Fibroblast of skin of back (primary cell): ENCODE measurements at places on chromosomes 16 and 17.

GRCh38 chr17:77948690-77949114 lies 9.8 kb upstream of the TNRC6C start:
- DNase-seq, result peak; percentile 64

GRCh38 chr16:81939164-81940056 lies 71.9 kb downstream of the SDR42E1 start:
- DNase-seq, result no peak

DNA sequence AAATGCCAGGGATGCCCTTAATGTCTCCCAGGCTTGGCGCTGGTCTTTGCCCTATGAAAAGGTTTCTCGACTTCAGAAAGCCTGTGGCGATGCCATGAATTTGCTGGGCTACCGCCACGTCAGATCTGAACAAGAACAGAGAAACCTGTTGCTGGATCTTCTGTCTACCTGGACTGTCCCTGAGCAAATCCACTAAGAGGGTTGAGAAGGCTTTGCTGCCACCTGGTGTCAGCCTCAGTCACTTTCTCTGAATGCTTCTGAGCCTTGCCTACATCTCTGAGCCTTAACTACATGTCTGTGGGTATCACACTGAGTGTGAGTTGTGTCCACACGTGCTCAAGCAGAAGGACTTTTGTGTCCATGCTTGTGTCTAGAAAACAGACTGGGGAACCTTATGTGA lies 11.4 kb downstream of the CHST4 start:
- peak; percentile 16 for DNase-seq

DNA sequence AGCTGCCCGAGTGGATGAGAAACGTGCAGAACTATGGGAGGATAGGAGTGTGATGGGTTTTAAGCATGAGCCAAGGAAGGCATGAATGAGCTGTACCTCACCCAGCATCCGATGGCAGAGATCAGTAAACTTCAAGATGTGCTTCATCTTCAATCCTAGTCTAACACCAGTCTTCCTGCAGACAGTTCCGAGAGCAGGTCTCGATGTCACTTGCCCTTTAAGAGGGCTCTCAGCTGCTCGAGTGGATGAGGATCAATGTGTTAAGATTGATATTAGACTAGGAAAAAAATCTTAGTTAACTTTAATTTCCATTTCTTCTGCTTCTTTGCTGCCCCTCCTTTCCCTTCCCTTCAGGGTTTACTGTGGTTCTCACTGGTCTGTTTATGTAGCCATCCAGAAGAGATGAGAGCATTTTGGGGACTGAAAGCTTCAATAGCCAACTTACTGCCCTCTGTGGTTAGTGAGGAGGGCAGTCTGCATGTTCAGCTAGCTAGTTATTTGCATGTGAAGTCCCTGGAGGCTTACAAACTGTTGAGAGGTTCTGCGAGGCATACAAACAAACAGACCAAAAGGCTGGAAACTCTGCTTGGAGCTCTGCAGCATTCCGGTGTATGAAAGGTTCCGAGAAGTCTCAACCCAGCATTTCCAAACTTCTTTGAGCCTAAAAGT lies 15.3 kb downstream of the KLHL36 start:
- DNase-seq, result no peak

GRCh38 chr17:72479113-72479512 lies 358.3 kb downstream of the SOX9 start:
- DNase-seq, result no peak
